CD4-positive, alpha-beta T cell treated with Interleukin-10 for 1 hour (primary cell): ENCODE measurements at places on chromosomes 6 and 20.

- no peak for DNase-seq
Measured at GRCh38 chr20:9287826-9288225, 218.9 kb downstream of the PLCB4 start.

DNA sequence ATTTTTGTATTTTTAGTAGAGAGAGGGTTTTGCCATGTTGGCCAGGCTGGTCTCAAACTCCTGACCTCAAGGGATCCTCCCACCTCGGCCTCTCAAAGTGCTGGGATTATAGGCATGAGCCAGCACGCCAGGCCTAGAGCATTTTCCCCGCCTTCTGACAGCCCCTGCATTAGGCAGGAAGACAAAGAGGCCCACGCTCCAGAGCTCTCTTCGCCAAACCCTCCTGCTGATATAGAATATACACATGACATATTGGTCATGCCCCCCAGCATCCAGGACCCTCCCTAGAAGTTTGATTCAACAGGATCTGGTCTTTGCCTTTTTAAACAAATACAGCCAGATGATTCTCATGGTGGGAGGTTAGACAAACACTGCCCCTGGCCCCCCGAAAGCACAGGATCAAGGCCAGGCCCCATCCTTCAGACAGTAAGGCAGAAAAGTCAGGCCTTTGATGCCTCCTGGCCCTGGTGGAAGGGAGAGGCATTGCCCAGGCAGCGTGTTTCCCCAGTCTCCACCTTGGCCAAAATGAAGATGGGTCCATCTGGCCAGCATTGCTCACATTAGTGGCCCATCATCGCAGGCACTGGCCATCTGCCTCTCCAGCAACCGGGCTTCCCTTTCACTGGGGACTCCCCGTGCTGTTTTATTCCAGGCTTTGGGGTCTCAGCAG, 4.4 kb downstream of the SULF2 start:
- DNase-seq = no peak

DNA sequence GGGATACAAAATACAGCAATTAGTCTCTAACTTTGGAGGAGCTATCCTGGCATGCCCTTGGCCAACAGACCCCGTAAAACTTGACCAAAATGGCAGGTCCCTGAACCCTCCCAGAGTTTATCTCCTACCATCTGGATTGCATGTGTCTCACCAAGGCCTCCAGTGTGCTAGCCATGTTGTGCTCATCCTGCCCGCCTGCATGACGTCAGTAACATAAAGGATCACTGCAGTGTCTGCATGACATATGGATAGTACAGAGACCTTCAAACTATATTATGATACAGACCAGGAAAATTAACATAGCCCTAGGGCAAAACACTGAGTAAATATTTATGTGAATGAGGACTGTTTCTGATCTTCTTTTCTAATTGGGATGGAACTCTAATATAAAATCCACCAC, 25.3 kb downstream of the CPXM1 start:
- no peak for DNase-seq

DNA sequence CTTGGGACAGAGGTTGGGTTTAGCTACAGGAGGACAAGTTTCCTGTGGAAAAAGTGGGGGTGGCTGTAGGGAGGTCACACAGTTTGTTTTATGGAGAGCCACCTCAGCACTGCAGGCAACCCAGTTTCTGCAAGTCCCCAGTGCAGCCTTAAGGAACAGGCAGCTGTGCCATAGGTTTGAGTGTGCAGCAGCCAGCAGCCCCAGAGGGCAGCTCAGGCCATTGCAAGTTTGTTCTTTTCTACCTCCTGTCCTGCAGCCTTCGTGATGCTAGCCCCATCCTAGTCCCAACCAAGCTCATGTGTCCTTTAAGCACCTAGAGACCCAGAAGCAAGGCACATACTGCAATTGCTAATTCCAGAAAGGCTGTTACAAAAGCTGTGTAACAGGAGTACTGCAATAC, 58.8 kb downstream of the ZBTB9 start:
- DNase-seq = no peak

DNA sequence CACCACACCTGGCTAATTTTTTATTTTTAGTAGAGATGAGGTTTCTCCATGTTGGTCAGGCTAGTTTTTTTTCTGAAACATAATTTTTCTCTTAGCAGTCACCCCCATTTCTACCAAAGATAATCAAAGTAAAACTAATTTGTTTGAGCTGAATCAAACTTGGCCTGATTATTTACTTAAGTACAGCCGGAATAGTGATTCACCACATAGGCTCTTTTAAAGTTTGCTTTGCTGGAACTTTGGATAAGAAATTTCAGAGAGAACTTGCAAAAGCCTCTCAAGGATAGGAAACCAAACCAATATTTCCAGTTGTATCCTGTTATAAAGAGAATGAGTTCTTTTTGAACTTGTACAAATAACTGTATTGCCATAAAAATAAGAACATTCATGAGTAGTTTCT, 105.0 kb upstream of the SYNCRIP start:
- no peak for DNase-seq

GRCh38 chr6:116108836-116109235, 8.2 kb downstream of the NT5DC1 start:
- DNase-seq = no peak

DNA sequence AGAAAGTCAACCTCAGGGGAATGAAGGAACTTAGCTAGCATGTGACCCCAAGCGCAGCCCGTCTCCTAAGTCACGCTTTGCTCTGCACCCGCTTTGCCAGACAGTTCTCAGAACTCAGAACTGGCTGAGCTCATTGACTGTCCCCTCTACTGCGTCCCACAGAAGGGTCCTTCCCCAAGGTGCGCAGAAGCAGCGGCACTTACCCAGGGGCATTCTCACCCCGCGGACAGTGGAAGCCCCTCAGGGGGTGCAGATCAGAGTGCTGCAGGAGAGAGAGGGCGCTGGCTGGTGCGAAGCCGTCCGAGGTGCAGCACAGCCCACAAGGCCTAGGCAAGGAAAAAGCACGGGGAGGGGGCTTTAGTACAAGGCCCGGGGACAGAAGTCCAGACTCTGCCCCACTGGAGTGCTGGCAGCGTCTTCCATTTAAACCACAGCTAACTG, 807 bp downstream of the SNHG17 start:
- DNase-seq = peak; percentile 20

- DNase-seq = no peak
Measured at GRCh38 chr6:21533678-21534077, 59.9 kb upstream of the SOX4 start.

- DNase-seq = no peak
Measured at GRCh38 chr6:52115891-52116604, 28.6 kb upstream of the PKHD1 start.

DNA sequence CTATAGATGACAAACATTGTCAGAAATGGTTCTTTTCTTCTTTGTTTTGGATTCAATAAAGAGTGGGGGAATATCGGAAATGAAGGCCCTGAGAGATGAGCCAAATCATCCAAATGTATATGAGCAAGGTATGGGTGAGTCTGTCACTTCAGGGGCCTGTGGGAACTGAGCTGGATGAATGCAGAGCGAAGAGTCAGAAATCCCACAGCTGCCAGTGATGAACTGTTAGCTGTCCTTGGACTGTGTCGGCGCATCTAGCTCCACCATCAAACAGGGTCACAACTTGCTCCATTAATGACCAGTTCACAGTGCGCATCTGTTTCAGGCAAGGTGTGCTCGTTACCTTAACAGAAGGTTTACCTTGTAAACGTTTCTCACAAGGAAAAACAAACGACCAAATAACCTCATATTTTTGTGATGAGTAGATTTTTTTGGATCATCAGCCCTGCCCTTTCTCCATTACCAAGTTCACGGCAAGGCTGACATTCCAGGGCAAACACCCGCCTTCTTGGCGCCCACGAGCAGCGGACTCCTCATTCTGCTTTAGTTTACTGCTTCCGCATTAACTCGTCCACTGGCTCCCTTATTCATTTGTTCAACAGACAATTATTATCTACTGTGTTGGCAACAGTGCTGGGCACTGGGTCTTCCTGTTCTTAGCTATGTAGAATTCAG, 15.0 kb upstream of the CCN6 start:
- no peak for DNase-seq

GRCh38 chr20:1831606-1832005, 63.6 kb upstream of the SIRPA start:
- DNase-seq = no peak

GRCh38 chr6:159602431-159603041, 90.5 kb downstream of the SOD2 start:
- no peak for DNase-seq

- DNase-seq = no peak
Measured at GRCh38 chr6:158268361-158269147, 43.7 kb upstream of the TULP4 start.

GRCh38 chr6:28424163-28424562, 19.1 kb downstream of the ZSCAN23 start:
- no peak for DNase-seq

- DNase-seq = no peak
Measured at GRCh38 chr20:12112089-12112474, 194.4 kb downstream of the BTBD3 start.

- DNase-seq = peak; percentile 4
Measured at GRCh38 chr6:5723841-5724691, 282.7 kb downstream of the NRN1 start.

- no peak for DNase-seq
Measured at GRCh38 chr20:56800088-56800487, 171.0 kb downstream of the TFAP2C start.

DNA sequence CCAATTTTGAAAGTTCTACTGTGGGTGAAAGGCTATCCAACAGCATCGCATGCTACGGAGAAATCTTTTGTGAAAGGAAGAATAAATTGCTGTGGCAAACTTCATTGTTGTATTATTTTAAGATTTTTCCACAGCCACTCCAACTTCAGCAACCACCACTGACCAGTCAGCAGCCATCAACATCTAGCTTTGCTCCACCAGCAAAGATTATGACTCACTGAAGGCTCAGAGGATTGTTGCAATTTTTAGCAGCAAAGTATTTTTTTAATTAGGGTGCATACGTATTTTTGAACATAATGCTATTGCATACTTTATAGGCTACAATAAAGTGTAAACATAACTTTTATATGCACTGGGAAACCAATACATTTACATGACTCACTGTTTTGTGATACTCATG, 493.5 kb downstream of the TFAP2A start:
- no peak for DNase-seq

DNA sequence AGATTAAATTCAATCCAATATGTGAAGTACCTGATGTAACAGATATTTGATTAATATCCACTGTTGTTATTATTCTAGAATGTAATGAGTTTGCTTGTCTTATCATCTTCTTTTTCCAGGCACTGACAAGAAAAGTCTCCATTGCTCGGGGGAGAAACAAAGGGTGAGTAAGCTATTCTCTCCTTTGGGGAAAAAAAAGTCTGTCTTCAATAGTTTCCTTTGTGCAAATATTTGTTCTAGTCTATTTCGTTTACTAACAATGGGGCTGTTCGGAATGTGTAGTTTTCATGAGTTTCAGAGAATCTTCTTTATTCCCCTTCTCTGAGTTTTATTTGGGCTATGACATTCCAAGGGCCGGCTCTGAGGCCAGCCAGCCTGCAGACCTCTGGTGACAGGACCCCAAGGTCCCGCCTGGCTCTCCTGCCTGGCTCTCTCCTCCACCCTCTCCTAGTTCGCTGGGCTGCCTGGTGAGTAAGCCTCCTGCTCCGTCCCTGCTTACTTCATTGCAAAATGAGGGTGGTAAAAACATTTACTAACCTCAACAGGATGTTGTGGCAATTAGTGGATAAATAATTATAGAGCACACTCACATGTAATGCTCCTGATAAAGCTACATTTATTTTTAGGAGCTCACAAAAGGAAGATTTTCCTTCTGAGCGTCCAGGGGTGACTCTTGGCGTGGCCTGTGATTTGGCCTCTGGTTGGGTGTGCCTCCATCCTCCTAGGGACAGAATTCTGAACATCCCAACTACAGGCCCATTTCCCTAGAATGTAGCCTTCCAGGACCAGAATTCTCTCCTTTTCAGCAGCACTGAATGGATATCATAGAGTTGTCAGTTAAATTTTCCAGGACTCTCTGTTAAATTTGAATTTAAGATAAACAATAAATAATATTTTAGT, 43.1 kb upstream of the SNX9 start:
- no peak for DNase-seq

GRCh38 chr6:33702345-33702977, 9.0 kb downstream of the UQCC2 start:
- peak; percentile 54 for DNase-seq

- DNase-seq = no peak
Measured at GRCh38 chr6:168336967-168337366, 17.4 kb upstream of the DACT2 start.

DNA sequence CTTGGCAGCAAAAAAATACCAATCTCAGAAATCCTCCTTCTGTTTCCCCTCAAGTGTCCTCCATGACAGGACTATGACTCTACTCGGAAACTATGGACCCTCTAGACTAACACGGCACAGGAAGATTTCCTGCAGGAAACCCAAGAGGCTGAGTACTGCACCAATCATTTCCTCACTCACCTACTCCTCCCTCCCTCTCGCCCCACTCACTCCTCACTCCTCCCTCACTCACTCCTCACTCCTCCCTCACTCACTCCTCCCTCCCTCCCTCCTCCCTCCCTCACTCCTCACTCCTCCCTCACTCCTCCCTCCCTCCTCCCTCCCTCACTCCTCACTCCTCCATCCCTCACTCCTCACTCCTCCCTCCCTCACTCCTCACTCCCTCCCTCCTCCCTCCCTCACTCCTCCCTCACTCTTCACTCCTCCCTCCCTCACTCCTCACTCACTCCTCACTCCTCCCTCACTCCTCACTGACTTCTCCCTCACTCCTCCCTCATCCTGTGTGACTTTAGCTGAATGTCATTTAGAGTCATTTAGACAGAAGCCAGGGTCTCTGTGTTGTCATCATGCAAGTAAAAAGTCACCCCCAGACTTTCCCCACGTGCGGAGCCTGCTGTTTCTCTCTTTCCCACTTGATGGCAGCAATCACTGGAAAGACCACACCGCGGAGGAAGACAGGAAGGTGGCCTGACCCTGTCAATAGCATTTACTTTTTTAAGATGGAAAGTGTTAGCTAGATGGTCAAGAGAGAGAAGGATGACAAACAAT, 226.8 kb upstream of the PDE10A start:
- no peak for DNase-seq

- no peak for DNase-seq
Measured at GRCh38 chr6:160782228-160782627, 80.2 kb downstream of the PLG start.

DNA sequence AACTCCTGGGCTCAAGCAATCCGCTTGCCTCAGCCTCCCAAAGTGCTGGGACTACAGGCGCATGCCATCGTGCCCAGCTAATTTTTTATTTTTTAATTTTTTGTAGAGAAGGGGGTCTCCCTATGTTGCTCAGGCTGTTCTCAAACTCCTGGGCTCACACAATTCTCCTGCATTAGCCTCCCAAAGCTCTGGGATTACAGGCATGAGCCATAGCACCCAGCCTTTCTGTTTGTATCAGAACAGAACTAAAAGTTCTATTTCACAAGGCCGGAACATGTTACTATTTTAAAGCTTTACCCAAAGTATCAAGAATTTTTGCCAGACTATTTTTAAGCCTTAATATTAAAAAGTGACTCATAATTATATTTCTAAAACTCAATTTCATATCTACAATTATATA, 42.4 kb downstream of the NDRG3 start:
- no peak for DNase-seq

DNA sequence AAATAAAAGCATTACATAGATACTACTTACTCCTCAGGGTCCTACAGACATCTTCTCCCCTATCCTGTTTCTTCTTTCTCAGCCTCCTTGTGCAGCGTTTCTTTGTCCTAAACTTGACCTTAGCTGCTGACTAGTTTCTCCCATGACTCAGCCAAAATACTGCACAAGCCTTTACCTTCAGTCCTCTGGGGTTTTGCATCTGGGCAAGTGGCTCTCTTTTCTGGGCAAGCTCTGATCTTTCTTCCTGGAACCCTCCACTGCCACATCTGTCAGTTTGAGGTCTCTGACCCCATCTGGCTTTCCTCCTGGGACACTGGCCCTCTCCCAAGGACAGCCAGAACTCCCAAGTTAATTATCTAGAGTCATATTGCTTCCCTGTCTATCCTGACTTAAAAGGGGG, 838.4 kb downstream of the DHX35 start:
- DNase-seq = no peak
